Activated naive CD8-positive, alpha-beta T cell treated with anti-CD3 and anti-CD28 coated beads, Interleukin-2, amount 10 ng/mL, durations not matched to agents 7 days and 5 days (primary cell): ENCODE measurements at places on chromosomes 5 and 9.

GRCh38 chr5:133820507-133820906 lies 147.9 kb downstream of the C5orf15 start:
- no peaks in the 10 kb centered on the region for H3K36me3 ChIP-seq
- no peaks in the 10 kb centered on the region for H3K27me3 ChIP-seq
- DNase-seq, result no peak
- H3K4me1 ChIP-seq, result peaks cover 27% of the 10 kb centered on the region

GRCh38 chr9:127955294-127956015 lies 17.8 kb upstream of the DPM2 start:
- H3K4me3 ChIP-seq, result peak overlapping the region; percentile 74
- peaks cover 67% of the 10 kb centered on the region for H3K4me1 ChIP-seq
- H3K27me3 ChIP-seq, result no peaks in the 10 kb centered on the region
- peaks cover 33% of the 10 kb centered on the region for H3K36me3 ChIP-seq
- peak overlapping the region; percentile 69 for H3K27ac ChIP-seq

- H3K36me3 ChIP-seq, result peaks cover 18% of the 10 kb centered on the region
- H3K27me3 ChIP-seq, result no peaks in the 10 kb centered on the region
- DNase-seq, result no peak
- no peak overlapping the region for H3K4me3 ChIP-seq
- peaks cover 81% of the 10 kb centered on the region for H3K4me1 ChIP-seq
Observed at GRCh38 chr5:132468656-132469379, 21.8 kb downstream of the IRF1 start.

- no peak overlapping the region for H3K4me3 ChIP-seq
- H3K27ac ChIP-seq, result no peak overlapping the region
- H3K27me3 ChIP-seq, result peaks cover 34% of the 10 kb centered on the region
- DNase-seq, result no peak
- no peaks in the 10 kb centered on the region for H3K4me1 ChIP-seq
Observed at GRCh38 chr5:36696059-36696673, 89.8 kb downstream of the SLC1A3 start.
